ENCODE measurements at places on chromosomes 12 and 14.

- DNase-seq = no peak
Measured at GRCh38 chr12:6935371-6936193, 7.8 kb downstream of the ATN1 start.

- no peak for DNase-seq
Measured at GRCh38 chr14:76984787-76985375, 43.6 kb downstream of the IRF2BPL start.

GRCh38 chr14:54121466-54122027 is 164.9 kb upstream of the BMP4 start:
- peak; percentile 1 for DNase-seq

DNA sequence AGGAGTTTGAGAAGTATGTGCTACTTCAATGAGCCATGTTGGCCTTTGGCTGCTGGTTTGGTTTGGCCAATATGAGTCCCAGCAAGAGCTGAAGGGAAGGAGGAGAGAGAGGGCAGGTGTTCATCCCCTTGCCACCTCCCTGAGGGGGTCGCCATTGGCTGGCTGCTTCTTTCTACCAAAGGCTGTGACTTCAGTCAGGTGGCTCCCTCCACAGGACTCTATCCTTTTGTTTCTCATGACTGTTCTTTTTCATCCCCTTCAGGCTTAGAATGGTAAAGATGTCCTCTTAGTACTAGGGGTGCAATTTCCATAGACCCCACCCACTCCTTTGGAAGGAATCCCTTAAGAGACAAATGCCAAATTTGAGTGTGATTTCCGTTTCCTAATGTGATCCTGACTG is 31.2 kb upstream of the OTOGL start:
- DNase-seq = peak; percentile 56

DNA sequence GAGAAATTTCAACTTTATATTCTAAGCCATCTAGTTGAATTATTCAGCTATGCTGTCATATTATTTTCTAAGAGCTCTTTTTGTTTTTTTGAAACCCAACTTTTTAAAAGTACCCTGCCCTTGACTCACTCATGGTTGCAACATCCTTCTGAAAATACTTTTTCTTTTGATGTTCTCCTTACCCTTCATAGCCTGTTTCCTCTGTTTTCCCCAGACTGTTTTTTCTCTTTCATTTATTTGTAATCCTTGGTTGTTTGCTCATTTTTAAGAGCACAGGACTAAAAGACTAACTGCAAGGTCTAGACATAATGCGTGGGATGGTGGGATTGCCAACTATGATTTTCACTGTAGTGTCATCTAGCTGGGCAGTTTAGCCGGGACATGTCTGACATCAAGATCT is 21.2 kb upstream of the CDKL1 start:
- DNase-seq = no peak

DNA sequence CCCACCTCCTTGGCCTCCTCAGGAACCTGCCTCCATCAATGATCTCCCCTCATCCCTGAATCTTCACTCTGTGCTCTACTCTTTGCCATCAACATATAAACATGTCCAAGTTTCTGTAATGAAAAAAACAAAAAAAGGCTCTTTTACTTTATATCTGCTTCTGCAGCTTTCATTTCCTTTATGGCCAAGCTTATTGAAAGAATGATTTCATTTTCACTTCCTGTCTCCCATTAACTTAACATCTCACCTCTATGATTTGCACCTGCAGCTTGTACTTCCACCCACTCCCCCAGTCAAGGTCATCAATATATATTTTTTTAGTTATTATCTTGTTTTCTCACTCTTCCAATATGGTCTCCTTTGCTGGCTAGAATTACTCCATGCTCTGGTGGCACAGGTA is 15.6 kb upstream of the RNU6-7 start:
- no peak for DNase-seq

DNA sequence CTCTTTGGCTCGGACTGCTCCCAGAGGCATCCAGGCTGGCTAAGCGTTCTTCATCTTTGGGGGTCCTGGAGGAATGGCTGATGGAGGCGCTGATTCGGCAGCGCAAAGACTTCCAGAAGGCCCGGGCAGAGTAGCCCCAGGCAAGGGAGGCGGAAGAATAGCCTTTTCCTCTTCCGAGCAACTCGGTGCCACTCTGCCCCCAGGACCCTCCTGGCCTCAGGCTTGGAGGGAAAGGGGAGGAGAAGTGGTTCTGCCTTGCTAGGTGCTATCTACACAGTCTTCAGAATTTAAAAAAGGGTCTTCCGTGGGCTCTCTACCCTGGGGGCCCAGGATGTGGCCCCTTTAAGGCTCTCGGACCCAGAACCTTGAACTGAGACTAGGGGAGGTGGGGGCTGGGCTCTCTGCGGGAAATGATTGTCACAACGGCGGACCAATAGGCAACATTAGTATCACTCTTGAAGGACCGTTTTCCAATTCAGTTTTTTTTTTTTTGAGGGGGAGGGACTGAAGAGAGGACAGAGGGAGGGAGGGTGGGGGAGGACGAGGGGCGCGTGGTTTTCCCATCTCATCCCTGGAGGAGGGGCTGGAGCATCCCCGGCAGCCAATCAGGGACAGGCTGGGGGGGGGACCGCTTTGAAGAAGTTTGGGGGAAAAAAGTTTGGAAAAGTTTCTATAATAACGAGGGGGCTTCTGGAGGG is at the start of gene NFATC4:
Gene NFATC4 (plus strand): TSS at position 671 of the 698 bp plus-strand sequence. CDS start 157 bp downstream, outside the sequence.
- DNase-seq = peak; percentile 82

- no peak for DNase-seq
Measured at GRCh38 chr14:72452774-72453173, 441.1 kb downstream of the DPF3 start.

GRCh38 chr14:52922059-52922458 is 28.8 kb downstream of the FERMT2 start:
- DNase-seq = no peak

DNA sequence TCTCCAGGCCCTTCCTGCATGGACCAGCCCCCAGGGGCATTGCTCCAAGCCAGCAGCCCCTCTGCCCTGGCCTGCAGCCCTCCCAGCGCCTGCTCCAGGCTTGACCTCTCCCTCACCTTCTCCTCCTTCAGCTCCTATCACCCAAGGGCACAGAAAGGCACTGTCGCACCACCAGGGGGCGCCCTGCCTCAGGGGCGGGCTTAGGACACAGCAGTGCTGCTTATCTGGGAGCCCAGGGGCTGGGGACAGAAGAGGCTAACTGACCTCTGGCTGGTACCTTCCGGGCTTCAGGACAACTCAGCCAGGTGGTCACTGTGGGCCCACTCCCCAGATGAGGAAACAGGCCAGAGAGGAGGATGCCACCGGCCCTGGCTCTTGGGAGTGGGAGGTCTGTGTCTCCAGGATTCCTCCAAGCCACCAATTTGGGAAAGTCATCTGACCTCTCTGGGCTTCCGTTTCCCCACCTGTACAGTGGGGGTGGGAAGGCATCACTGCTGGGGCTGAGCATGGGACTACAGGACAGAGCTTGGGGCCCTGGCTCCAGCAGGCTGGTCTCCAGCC is 25.3 kb upstream of the GPR132 start:
- peak; percentile 97 for DNase-seq

DNA sequence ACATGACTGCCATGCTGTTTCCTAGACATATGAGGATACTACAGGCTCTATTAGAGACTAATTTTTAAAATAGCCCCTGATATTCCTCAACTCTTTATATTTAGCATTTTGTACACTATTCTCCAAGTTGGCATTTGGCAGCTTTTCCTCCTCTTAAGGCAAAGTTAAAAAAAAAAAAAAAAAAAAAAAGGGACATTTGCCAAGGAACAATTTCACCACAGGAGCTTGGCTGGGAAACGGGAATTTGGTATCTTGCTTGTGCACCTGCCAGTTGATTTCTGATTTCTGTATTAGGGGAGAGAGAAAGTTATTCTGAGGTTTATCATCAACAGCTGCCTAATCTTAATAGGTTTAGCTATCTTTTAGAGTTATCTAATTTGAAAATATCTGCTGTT is 87.2 kb downstream of the CAND1 start:
- no peak for DNase-seq

DNA sequence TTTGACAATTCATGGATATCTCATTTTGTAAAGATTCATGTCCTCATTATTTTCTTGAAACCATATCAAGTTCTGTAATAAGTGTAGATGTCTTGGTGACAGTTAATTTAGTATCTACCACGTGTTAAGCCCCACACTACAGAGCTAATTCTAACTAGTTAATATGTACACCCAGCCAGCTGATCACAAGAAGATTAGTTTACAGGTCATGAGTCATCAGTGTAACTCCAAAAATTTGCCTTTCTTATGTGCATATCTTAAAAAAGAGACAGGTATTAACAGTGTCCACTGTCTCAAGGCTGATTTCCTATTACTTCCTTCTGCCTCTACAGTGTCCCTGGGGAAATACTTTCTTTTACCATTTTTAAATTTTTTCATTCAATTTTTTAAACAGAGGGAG is 13.3 kb upstream of the YBX3 start:
- DNase-seq = no peak

GRCh38 chr12:52058631-52059361 is 7.6 kb downstream of the NR4A1 start:
- DNase-seq = no peak

GRCh38 chr14:53824061-53824460 is 132.6 kb downstream of the BMP4 start:
- DNase-seq = no peak

GRCh38 chr12:65121956-65122469 is 908 bp upstream of the WIF1 start:
- no peak for DNase-seq

DNA sequence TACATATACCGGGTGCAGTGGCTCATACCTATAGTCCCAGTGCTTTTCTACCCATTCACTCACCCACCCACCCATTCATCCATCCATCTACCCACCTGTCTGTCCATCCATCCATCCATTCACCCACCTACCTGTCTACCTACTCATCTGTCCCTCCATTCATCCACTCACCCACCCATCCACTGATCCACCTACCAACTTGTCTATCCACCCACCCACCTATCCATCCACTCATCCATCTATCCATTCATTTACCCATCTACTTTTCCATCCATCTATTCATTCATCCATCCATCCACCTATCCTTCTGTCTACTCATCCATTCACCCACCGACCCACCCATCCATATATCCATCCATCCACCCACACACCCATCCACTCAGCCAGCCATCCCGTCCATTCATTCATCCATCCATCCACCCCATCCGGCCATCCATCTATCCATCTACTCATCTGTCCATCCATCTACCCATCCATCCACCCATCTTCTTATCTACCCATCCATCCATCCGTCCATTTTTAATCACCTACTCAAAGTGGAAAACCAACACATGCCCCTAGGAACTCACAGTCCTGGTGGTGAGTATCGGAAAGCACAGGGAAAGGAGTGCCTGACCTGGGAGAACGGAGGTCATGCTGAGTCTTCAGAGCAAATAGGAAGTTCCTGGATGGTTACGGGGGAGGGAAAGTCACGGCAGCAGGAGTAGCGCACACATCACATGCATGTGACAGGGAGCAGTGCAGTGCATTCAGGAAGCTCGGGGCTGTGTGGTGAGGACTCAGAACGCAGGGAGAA is 20.0 kb downstream of the DDX51 start:
- no peak for DNase-seq

- DNase-seq = no peak
Measured at GRCh38 chr12:105823810-105824209, 314.9 kb downstream of the NUAK1 start.

GRCh38 chr14:78307671-78308070 is 137.5 kb downstream of the NRXN3 start:
- no peak for DNase-seq
